Stimulated activated CD8-positive, alpha-beta memory T cell treated with anti-CD3 and anti-CD28 coated beads, Interleukin-4, amount 100 ng/mL, for 24 hours (primary cell): ENCODE measurements at places on chromosomes 6 and 20.

DNA sequence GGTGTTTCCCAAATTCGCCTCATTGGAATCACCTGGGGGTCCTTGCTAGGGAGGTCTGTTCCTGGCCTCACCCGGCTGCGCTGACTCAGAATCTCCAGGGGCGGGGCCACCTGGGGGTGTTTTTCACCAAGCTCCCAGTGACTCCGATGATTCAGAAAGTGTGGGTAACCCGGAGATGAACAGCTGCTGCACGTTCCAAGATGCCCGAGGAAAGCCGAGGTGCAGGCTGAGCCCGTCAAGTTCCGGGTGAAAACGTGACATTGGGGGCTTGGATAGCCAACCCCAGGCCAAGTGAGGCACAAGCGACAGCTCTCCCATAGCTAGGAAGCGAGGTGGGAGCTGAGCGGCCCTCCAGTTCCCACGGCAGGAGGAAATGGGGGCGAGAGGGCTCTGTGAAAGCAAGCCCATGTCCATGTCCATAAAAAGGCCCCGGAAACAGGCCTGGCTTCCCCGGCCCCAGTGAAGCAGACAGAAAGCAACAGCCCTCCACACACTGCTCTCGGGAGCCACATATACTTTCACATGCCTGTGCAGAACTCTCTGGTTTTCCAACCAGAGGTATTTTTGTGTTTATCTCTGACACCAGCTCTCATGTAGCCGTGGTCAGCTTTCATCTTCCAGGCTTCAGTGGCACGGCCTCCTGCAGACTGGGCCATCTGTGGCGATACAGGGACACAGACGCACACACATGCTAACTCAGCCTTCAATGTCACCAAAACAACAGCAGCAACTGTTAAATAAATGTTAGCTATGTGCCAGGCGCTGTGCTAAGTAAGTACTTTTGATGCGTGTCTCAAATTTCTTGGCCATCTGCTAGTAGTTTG lies 90.7 kb upstream of the CCDC28A start:
- no peak for DNase-seq

DNA sequence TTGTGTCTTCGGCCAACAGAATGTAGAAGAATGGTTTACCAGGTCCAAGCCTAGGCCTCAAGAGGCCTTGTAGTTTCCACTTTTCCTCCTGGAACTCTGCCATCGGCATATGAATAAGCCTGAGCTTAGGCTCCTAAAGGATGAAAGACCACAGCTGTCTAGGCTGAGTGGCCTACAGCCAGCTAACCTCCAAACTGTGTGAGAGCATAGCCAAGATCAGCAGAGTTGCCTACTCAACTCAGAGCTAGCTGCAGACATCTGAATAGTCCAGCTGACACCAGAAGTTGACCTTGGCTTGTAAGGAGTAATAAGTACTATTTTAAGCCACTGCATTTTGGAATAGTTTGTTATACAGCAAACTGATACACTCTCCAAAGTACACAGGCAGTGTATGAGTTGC lies 52.6 kb upstream of the SMIM29 start:
- DNase-seq = no peak

DNA sequence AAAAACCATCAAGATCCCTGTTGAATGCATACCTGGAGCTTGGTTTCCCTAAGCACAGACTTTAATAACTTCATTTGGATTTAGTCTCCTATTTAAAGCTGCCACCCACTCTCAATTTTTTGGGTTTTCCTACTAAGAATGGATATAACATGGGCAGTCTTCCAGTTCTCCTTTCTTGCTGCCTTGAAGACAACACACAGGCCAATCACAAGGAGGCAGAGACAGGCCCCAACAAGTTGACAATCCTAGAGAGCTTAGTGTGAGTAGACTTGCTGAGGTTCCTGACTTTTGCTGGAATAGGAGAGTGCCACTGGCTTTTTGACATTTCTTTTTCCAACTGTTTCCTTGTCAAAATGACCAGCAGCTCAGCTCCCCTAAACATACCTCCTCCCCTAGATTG lies 112.3 kb upstream of the ESR1 start:
- DNase-seq = no peak

- no peak for DNase-seq
These were observed 25.1 kb upstream of the KIAA0408 start for GRCh38 chr6:127484212-127484863.

- DNase-seq = no peak
These were observed 257.0 kb downstream of the NRN1 start for GRCh38 chr6:5749651-5750215.

DNA sequence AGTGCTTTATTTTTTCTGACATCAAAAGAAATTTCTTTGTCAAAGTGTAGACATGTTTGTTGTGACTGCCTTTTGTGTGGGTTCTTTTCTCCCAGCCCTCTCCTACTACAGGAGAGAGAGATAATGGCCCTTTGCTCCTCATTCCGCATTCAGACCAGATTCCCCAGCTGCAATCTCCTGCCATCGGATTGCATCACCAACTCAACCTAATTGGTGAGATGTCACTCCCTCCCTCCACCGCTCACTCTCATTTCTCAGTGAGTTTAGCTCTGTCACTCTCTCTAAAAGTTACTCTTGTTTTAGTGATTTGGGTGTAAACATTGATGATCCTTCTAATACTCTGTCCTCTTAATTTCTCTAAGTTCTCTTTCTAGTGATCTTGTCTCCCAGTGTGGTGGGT lies 22.7 kb downstream of the UTRN start:
- no peak for DNase-seq

GRCh38 chr6:127776320-127776719 lies 124.5 kb downstream of the THEMIS start:
- DNase-seq = no peak

GRCh38 chr6:112879920-112880413 lies 532.8 kb downstream of the RFPL4B start:
- no peak for DNase-seq

DNA sequence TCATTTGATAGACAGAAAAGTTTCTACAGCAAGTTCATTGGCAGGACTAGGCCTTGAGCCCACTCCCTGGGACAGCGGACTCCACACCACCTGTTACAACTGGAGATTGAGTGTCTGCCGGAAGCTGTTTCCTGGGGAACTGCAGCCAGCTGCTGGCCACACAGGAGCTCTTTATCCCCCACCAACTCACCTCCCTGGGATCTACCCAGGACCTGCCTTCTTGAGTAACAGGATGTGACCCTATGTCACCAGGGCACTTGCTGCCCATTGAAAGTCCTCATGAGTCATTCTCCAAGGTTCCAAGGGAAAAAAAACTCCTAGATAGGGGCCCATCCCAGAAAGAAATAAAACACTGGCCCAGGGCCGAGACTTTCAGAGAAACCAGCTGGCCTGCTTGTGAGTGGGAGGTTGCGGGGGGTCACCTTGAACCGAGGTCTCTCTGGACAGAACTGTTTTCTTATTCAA lies 37.4 kb upstream of the SLC9A8 start:
- DNase-seq = no peak

GRCh38 chr20:25341716-25342680 lies 48.6 kb downstream of the ABHD12 start:
- DNase-seq = no peak

DNA sequence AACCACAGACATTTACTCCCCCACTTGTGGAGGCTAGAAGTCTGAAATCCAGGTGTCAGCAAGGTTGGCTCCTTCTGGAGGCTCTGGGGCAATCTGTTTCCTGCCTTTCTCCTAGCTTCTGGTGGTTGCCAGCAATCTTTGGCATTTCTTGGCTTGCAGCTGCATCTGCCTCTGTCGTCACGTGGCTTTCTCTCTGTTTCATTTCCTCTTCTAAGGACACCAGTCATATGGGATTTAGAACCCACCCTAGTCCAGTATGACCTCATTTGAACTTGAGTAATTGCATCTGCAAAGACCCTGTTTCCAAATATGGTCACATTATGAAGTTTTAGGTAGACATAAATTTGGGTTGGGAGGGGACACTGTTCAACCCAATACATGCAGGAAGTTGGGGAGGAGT lies 56.2 kb upstream of the EPB41L1 start:
- no peak for DNase-seq

DNA sequence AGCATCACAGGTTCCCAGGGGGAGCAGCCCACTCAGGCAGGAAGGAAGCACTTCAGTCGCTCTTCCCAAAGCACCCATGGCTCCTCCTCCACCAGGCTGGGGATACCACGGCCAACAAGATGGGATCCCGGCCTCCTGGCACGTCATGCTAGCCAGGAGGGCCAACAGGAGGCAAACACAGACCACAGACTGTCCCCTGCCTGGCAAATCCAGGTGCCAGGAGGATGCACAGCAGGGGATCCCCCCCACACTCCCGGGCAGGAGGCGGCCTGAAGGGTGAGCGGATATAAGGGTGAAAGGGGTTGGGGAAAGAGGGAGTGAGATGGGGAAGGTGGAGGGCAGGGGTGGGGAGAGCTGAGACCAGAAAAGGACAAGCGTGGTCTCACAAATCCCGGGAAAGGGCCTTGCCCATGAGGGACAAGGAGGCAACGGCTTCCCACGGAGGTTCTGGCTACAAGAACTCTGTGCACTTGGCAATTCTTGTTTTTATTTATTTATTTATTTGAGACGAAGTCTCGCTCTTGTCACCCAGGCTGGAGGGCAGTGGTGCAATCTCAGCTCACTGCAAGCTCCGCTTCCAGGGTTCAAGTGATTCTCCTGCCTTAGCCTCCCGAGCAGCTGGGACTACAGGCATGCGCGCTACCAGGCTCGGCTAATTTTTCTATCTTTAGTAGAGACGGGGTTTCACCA lies 7.2 kb downstream of the PXDC1 start:
- DNase-seq = no peak

DNA sequence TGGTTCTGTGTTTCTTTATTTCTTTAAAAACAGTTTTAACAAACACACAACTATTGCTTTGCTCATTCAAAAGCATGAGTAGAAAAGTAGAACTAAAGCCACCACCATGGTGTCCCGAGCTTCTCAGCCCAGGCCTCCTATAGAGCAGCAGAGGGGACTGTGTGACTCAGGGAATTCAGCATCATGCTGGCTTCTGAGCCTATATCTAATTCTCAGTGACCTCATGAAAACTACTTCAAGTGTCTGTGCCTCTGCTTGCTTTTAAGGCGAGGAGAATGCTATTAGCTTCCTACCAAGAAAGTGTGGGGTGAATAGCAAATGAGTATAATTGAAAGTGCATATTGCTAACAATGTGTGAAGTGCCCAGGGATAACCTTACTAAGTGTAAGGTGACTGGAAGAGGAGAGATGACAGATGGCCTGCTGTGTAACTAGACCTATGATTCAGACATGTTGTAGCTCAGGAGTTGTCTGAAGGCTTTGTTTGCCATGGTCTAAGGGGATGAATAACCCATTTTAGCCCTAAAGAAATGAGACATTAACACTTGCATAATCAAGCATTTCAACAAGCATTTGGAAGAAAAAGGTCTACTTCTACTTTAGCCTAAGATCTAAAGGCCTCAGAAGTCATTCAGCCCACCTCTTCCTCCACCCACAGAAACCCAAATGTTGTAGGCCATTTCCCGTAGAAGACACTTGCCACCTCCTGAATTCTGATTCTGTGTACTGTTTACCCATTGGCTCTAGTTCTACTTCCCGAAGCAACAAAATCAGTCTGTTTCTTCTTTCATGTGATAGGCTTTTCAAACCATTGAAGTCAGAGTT lies 121.5 kb upstream of the ARG1 start:
- DNase-seq = no peak

DNA sequence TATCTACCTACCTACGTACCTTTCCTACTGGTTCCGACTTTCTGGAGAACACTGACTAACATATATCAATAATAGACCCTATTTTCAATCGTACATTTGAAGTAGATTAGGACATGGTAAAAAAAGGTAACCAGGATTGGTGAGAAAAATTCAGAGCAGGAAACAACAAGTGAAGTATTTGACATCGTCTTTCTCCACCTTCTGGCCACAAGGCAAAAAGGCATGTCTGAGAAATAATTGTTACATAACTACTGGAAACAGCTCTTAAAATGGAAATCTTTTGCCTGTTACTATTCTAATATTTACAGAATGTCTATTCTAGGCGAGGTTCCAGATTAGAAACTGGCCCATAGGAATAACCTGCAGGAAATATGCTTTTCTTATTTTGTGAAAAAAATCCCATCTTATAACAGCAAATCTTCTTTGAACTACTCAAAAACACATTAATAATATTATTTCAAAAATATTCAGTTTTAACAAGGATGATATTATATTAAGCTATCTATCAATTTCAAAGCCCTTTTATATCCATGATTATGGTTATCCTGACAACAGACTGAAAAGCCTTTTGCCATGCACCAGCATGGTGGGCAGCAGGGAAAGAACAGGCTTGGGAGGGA lies 80.8 kb downstream of the RCAN2 start:
- no peak for DNase-seq

DNA sequence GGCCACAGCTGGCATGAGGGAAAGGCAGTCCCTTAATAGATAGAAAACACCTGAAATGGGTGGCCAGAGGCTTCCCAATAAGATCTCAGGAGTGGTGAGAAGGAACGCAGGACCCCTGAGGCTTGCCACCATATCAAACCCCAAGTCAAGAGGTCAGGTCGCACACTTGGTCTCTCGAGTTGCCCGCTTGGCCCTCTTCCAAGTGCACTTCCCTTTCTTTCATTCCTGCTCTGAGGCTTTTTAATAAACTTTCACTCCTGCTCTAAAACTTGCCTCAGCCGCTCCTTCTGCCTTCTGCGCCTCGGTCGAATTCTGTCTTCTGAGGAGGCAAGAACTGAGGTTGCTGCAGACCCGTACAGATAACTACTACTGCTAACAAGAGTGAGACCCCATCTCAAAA lies 64.2 kb downstream of the SLC2A10 start:
- DNase-seq = no peak

GRCh38 chr6:35213298-35213791 lies 411 bp upstream of the SCUBE3 start:
- DNase-seq = no peak

- no peak for DNase-seq
These were observed 8.7 kb downstream of the ZHX3 start for GRCh38 chr20:41308726-41309413.

DNA sequence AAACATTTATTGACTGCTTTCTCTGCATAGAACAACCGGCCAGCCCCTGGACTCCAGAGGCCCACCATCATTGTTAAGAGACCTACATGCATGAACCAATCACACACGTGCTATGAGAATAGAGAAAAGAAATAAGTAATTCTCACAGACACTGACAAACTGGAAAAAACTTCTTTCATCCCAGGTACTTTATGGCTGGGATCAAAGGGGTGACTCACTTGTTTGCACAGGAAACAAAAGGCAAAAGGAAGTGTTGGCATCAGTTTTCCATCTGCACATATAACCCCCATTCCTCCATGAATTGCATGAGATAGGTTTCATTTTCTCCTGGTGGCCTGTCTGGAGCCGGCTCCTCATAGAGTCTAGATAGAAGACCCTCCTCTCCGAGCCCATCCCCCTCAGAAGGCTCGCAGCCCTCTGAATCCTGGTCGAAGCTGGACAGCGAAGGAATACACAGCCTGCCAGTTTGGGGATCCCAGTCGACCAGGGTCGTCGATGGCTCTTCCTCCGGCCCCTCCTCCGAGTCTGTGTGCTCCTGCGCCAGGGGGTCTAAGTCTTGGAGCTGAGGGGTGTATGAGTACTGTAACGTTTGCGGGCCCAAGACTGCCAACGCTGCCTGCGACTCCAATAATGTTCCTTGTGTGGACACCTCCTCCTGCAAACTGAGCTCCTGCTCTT lies 43.3 kb downstream of the IL20RA start:
- no peak for DNase-seq
